Amygdala (tissue), 56 donors: ENCODE measurements at places on chromosomes 3 and 15.

DNA sequence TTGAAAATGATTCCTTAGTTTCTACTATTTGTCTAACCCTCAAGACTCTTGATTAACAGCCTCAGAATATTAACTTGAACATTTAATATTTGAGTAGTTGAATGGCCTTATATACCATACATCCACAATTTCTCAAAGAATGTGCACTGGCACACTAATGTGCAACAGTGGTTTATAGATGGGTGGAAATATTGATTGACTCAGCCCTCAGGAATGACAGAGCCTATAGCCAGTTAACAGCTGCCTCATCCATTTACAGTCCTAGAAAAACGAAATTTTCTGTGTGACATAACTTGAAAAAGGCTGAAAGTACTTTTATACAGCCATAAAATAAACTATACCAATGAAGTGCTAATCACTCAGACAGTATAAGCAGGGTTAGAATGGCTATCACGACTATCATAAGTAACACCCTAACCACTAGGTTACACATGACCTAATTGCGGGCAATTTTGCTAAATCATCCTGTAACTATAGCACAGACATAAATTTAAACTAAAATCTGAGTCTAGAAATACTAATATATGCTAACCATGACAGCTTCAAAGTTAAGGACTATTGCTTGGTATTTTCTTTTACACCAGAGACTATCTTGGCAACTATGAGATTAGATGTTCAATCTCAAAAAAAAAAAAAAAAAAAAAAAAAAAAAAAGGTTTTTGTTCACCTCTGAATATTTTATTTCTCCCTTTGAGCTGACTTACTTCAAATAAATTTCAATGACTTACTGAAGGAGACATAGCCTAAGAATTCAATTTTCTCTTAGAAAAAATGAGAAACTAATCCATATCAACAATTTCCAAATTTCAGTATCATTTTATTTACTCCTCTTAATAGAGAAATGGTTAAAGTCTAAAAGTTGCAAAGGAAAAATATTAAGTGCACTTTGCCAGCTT is 9.3 kb downstream of the SECISBP2L start:
- DNase-seq = no peak

DNA sequence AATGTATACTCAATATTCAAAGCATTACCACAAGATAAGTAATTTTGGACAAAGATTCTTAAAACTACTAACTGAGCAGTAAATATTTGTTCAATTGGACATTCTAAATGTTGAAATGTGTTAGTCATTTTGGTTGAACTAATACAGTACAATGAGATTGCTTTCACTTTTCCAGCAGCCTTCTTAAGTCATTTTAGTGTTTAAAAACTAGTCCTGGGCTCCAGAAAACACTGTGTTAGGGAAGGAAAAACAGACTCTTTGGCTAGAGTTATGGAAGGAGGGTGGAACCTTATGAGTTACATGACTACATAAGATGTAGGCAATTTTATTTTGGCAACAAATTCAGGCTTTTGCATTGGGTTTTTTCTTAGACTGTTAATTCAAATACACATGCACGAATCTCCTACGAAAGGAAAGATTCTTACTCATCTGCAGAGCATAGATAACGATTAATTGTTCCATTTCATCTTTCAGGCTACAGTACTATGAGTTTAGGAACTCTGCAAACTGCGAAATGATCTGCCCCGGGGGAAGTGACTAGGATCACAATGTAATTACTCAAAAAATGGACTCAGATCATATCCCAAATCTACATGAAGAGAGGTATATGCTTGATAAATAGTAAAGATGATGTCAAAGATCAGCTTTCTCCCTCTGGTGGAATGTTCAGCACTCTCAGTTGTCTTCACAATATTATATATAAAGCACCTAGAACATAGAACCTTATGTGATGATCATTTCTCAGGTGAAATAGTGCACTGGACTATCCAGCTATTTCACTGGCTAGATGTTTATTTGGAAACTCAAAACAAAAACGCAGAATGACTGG is 492.8 kb upstream of the MDFIC2 start:
- DNase-seq = no peak

DNA sequence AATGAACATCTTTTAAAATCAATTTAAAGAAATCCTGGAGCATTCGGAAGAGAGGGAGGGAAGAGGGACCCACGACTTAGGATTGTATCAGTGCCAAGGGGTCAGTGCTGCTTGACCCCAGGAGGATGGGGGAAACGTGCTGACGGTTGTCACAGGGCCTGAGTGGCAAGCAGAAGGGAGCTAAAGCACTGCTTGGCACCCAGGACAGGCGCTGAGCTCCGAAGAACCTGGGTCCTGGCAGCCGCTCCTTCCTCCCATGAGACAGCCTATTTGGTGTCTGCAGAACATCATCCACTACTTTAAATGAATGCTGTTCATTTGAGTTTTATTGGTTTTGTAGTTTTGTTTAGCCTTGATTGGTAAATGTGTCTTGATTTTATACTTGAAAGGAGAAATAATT is 54.5 kb downstream of the RGMA start:
- no peak for DNase-seq

GRCh38 chr3:112761062-112761638 is 85.5 kb downstream of the CD200R1L start:
- DNase-seq = no peak

GRCh38 chr15:80093854-80094418 is 34.5 kb downstream of the ZFAND6 start:
- no peak for DNase-seq

DNA sequence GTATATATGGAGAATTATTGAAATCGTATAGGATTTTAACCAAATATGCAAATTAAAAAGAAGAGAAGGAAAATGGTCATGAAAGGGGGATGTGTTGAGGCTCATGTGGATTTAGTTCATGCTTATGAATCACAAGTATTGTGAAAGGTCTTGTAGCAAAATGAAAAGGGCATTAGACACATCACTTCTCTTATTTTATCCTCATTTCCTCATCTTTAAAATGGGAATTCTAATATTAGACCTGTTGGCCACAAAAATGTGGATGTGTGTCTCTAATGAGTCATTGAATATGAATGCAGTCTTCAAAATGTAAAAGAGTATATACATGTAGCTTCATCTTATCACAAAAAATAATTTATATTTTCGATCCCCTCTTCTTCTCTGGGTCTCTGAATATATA is 14.9 kb upstream of the ALCAM start:
- DNase-seq = no peak

GRCh38 chr3:32571192-32571485 is 481 bp upstream of the DYNC1LI1 start:
- no peak for DNase-seq

- DNase-seq = no peak
Measured at GRCh38 chr3:9598783-9599387, 45.3 kb upstream of the LHFPL4 start.

DNA sequence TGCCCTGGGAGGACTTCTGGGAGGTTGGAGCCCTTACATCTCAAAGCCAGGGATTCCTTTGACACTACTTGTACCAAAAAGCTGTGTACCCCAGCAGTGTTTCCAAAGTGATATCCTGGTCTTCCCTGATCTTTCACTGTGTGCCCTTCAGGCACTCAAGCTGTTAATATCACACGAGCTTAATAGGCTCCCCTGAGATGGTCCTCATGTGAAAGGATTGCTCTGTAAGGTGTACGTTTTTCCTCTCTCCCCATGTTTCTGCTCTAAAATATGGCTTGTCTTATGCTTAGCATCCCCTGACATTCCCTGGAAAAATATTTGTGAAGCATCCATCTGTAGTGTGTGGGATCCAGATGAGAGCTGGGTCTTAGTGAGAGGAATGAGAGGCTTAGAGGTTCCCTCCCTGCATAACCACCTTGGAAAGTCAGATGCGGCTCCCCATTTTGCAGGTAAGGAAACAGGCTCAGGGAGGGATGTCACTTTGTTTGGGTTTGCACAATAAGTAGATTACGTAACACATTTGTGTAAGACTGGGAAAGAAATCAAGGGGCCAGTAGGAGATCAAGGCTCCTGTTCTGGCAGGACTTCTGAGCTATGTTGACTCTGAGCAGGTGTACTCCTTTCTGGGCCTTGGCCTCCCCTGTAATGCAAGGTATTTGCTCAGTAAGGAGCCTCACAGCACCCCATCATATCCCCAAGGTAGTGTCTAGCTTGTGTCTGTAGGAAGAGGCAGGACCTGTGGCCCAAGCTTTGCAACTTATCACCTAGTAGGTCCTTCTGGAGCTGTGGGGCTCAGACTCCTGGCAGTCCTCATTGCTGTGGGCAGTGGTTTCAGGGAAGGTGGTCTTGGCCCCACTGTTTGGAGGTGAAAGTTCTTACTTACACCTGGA is 667 bp upstream of the ACOX2 start:
- no peak for DNase-seq

DNA sequence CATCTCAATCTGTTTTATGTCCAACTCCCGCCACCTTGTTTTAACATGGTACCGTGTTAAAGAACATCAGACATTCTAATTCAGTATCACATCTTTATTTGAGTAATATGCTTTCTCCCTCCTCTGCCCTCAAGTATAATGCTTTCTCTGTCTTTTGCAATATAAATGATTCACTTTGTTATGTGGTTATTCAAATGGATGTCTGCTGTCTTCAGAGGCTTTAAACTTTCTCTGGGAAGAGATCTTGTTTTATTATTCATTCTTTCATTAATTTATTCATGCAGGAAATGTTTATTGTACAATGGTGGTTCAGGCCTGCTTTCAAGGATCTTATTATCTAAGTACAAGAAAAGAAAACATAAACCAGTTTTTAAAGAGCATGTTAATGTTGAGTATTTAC is 57.1 kb downstream of the RAP2B start:
- DNase-seq = no peak

- no peak for DNase-seq
Measured at GRCh38 chr3:183434992-183435391, 6.6 kb upstream of the MCF2L2 start.

GRCh38 chr15:74132681-74133651 is 2.6 kb downstream of the ISLR2 start:
- no peak for DNase-seq

- DNase-seq = no peak
Measured at GRCh38 chr3:111944372-111944771, 34.5 kb upstream of the ABHD10 start.

GRCh38 chr15:81295486-81296121 is 28.3 kb downstream of the STARD5 start:
- no peak for DNase-seq

- no peak for DNase-seq
Measured at GRCh38 chr15:86044981-86045380, 34.7 kb upstream of the AGBL1 start.

GRCh38 chr3:158295771-158296170 is 185.9 kb downstream of the RSRC1 start:
- DNase-seq = no peak

GRCh38 chr3:13296662-13297061 is 123.5 kb downstream of the NUP210 start:
- no peak for DNase-seq

- no peak for DNase-seq
Measured at GRCh38 chr3:188001093-188001492, 152.9 kb upstream of the LPP start.

- DNase-seq = no peak
Measured at GRCh38 chr3:77412584-77412983, 372.7 kb downstream of the ROBO2 start.

DNA sequence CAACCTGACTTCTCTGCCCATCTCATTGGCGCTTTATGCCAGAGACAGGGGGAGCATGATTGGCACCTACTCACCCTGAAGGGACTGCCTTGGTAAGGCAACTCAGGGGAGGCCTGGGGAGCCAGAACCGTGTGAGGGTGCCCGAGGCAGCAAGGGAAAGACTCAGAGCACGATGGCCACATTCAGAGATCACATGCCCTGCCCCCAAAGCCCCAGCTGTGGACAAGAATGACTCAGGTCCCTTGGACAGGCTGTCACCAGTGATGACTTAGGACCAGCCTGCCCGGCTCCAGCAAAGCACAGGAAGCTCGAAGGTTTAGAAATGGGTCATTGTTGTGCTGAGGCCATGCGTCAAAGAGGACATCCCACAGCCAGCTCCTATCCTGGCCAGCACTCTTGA is 49.1 kb upstream of the LIMD1 start:
- no peak for DNase-seq

DNA sequence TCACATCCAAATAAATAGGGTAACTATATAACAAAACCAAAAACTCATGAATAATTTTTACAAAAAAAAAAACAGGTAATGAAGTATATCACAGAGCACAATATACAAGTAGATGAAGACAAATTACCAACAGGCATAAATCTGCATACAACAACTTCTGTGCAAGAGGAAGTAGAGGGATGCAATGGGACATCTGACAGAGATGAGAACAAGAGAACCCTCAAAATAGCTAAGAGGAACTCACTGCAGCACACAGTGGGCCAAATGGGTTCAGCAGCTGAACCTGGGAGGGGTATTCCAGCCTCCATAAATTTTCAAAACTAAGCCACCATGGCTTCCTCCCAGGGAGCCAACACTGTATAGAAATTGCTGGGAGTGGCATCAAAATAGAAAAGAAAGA is 9.6 kb upstream of the BTLA start:
- no peak for DNase-seq

- DNase-seq = no peak
Measured at GRCh38 chr15:85472349-85472748, 91.9 kb downstream of the AKAP13 start.

DNA sequence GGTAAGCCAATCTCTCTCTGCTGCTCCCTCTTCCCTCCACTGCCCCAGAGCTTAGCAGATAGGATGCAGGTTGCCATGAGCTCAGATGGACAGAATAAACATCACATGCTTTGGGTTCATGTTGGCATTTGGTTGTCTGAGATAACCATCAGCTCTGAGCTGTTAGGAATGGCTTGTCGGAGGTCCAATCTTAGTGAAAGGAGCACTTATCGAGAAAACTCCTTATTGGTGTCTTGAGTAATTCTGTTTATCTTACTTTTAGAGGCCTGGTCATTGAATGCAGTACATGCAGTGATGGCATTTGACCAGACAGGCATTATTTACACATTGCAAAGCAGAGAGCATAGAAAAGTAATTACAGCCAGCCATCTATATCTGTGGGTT is 99.7 kb downstream of the CEMIP start:
- DNase-seq = no peak

DNA sequence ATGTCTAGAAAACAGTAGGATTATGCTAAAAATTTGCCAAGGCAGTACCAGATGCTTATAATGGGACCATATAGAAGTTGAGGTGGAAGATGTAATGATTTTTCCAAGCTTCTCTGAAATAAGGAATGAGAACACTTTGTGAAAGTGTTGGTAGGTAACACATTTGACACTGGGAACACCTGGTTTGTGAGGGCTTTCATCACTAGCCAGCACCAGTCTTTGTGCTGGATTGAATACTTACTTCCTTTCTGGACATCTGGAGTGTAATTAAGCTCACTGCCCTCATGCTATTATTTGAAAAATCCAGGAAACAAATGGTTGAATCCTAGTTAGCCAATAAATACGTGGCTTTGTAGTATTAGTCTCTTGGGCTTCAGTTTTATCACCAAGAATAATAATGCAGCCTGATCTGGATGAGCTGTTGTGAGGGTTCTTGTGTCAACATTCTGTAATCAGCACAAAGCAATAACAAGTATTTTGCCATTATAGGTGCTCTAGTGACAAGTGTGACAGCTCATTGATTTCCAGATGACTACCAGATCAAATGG is 12.9 kb downstream of the CCDC80 start:
- no peak for DNase-seq

- DNase-seq = no peak
Measured at GRCh38 chr3:189512039-189512438, 119.2 kb upstream of the TP63 start.

GRCh38 chr15:97703400-97703799 is 257.1 kb upstream of the ARRDC4 start:
- no peak for DNase-seq

GRCh38 chr3:98003306-98003969 is 31.2 kb upstream of the RIOX2 start:
- DNase-seq = no peak

- no peak for DNase-seq
Measured at GRCh38 chr3:43203022-43203421, 83.3 kb upstream of the SNRK start.

- no peak for DNase-seq
Measured at GRCh38 chr3:188268336-188268735, 114.4 kb downstream of the LPP start.
